ENCODE measurements at places on chromosomes 13 and 19.

- no peak for DNase-seq
Measured at GRCh38 chr13:99340638-99341037, 33.4 kb upstream of the GPR183 start.

GRCh38 chr19:18131841-18132596 is 20.9 kb upstream of the PIK3R2 start:
- DNase-seq: no peak

GRCh38 chr13:94683409-94683808 is 28.9 kb downstream of the SOX21 start:
- DNase-seq: no peak

DNA sequence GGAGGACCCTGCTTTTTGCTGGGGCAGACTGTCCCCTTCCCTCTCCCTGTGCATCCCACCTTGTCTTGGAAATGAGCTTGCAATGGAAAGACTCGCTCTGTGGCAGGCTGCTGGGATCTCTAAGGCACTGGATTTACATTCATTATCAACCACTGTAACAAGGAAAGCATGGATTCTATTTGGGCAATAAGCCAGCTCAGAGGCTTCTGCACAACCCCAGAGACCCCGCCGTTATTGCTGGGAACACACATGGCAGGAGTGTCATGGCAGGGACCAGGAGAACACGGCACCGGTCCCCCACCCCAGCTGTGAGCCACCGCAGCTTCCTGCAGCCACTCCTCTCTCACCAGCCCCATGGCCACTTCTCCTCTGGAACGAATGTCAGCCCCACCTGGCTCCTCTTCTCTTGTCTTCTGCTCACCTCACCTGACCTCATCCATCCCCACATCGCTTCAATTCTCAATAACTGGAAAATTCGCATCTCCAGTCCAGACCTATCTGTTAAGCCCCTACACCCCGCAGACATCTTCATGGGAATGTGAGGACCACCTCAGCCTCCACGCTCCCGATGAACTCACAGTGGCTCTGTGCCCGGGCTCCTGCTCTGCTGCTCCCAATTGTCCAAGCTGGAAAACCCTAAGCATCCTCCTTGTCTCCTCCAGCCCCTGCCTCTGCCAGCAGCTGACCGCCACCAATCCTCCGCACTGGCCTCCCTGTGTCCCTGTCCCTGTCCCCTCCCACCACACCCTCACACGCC is 181.5 kb downstream of the USP12 start:
- DNase-seq: no peak

GRCh38 chr19:43672061-43672679 is 2.2 kb upstream of the PLAUR start:
- no peak for DNase-seq

DNA sequence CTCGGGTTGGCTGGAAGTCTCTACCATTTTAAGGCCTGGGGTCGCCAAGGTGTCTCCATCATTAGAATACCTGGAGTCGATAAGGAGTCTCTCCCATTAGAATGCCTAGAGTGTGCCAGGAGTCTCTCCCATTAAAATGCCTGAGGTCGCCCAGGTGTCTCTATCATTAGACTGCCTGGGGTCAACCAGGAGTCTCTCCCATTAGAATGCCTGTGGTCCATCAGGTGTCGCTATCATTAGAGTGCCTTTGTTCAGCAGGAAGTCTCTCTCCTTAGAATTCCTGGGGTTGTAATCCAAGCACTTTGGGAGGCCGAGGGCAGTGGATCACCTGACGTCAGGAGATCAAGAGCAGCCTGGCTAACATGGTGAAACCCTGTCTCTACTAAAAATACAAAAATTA is 1533.0 kb downstream of the UQCRFS1 start:
- no peak for DNase-seq

- no peak for DNase-seq
Measured at GRCh38 chr13:103335241-103335640, 269.0 kb upstream of the SLC10A2 start.
